ENCODE measurements at places on chromosomes 7 and 10. TPM values are rescaled to one million over a fixed set of nuclear protein-coding genes. Genes with fewer than 3 reads are reported as not detected.

- peak; percentile 6 for DNase-seq
These were observed 18.2 kb downstream of the FAM25A start for GRCh38 chr10:87038286-87038717.

DNA sequence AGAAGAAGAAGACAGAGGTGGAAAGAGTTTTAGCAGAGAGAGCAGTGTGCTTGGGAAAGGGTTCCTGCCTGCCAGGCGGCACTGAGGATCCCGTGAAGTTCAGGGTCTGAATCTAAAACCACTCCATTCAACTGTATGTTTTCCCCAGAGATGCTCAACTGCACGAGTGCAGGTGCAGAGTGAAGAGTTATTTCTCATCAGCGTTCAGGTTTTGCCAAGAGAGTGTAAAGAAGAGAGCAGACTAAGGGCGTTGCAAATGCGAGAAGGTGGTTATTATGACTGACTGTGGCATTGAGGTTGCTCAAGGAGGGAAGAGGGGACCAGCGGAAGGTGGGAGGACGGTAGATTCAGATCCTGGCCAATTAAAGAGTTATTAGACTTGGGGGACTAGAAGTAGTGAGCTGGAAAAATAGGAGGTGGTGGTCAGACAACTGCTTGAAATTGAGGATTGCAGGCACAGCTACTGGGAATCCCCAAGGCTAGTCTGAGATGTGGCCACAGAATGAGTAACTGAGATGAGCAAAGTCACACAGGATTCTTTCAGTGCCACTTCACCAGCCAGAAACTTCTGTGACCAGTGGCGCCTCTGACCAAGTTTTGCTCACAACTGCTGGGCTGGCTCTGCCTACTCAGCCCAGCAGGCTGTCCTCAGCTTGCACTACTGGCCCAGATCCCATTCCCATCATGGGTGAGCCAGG, 29.1 kb downstream of the STRA8 start:
- DNase-seq: peak; percentile 38

UPK3B gene
- 0.11 TPM for total RNA-seq

DNA sequence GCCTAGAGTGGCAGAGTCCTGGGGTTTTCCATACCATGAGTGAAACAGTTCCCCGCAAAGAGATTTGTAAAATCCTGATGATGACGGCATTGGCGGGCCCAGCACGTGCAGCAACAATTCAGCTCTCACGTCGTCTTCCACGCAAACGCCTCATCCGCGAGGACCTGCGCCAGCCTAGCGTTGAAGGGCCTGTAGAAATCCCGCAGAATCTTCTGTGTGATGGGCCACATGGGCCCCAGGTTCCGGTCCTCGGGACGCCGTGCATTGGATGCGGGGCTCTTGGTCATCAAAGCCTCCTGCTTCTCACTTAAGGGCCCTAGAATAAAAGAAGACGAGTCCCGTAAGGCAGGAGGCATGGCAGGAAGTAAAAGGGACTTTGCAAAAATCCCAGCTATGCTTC, 83.4 kb downstream of the CHST15 start:
- no peak for DNase-seq

ANAPC16 gene
- 61.1 TPM for total RNA-seq

IGF2BP3 gene
- total RNA-seq: 13.7 TPM

DNA sequence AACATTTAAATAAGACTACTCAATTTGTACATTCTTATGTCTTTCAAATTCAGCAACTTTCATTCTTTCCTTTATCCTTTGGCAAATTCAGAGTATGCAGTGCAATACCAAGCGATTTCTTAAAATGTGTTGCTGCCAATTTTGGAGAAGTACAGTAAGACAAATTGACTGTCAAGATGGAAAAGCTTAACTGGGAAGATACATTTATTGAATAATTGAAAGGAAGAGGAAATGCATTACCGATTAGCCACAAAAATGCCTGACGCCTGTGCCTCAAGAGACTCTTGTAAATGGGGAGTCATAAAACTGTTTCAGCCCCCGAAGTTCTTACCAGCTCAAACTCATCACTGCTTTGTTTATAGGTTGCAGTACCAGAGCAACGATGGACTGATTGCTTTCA, 373.3 kb upstream of the GALNT17 start:
- peak; percentile 10 for DNase-seq

DNA sequence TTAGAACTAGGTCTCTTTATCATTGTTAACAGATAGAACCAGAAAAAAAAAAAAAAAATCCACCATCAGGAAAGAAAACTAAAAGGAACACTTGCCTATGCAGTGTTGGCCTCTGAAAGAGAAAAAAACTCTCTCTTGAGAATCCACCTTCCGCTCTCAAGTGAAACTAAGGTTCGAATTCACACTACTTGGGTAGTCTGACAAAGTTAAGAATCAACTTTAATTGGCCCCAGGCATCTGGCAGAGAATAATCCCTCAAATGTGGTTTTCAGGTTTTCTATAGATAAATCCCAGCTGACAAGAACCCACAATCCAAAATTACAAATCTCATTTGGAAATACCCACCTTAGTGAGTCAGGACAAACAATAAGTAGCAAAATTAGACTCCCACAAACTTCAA, 199.7 kb upstream of the LRRN3 start:
- DNase-seq: no peak

ZNF25 gene
- 13.8 TPM for total RNA-seq

DNA sequence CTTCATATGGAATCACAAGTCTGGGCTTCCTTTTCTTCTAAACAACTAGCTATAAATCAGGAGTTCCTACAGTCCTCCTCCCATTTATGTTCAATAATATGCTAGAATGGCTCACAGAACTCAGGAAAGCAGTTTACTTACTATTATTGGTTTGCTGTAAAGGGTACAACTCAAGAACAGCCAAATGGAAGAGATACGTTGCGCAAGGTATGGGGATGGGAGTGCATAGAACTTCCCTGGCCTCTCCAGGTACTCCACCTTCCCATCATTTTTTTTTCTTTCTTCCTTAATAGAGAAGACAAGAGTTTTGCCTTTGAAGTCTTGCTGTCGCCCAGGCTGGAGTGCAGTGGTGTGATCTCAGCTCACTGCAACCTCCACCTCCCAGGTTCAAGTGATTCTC, 27.1 kb upstream of the SEMA4G start:
- DNase-seq: no peak

GRCh38 chr7:24979470-24979862, 512 bp downstream of the OSBPL3 start:
- peak; percentile 89 for DNase-seq

DNA sequence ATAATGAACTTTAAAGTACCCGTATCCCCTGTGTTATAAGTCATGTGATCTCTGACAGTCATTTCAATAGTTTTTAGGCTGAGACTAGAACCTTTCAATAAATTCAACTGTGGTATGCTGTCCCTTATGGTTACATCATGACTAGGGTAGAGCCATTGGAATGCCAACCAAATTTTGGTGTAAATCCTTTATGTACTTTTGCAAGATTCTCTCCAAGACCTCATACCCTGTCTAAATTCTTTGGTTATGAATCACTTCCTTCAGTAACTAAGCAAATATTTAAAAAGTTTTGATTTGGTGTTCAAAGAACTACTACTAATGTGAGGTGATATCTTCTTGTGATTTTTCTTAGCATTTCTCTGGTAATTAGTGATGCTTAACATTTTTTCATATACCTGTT, 20.8 kb upstream of the OR6B1 start:
- peak; percentile 74 for DNase-seq

CALHM1 gene
- not detected for total RNA-seq

ERVW-1 gene
- not detected for total RNA-seq

- no peak for DNase-seq
These were observed 247.5 kb downstream of the THSD7A start for GRCh38 chr7:11584406-11585031.

- DNase-seq: no peak
These were observed 12.7 kb downstream of the IKZF1 start for GRCh38 chr7:50317221-50317678.
